ENCODE measurements at places on chromosomes 16 and 17. TPM values are rescaled to one million over a fixed set of nuclear protein-coding genes. Genes with fewer than 3 reads are reported as not detected.

C17orf50 gene
- total RNA-seq = not detected

DPEP1 gene
- not detected for total RNA-seq

MYL4 gene
- total RNA-seq = 0.85 TPM

EVPLL gene
- total RNA-seq = not detected

MSI2 gene
- 34.3 TPM for total RNA-seq

ABI3 gene
- 0.20 TPM for total RNA-seq

TBC1D3B gene
- total RNA-seq = 4.9 TPM

KRTAP1-5 gene
- 1.6 TPM for total RNA-seq

SMPD3 gene
- 0.07 TPM for total RNA-seq

ITGB3 gene
- 38.3 TPM for total RNA-seq

MMP25 gene
- total RNA-seq = not detected
